ENCODE measurements at places on chromosomes 1 and 21.

DNA sequence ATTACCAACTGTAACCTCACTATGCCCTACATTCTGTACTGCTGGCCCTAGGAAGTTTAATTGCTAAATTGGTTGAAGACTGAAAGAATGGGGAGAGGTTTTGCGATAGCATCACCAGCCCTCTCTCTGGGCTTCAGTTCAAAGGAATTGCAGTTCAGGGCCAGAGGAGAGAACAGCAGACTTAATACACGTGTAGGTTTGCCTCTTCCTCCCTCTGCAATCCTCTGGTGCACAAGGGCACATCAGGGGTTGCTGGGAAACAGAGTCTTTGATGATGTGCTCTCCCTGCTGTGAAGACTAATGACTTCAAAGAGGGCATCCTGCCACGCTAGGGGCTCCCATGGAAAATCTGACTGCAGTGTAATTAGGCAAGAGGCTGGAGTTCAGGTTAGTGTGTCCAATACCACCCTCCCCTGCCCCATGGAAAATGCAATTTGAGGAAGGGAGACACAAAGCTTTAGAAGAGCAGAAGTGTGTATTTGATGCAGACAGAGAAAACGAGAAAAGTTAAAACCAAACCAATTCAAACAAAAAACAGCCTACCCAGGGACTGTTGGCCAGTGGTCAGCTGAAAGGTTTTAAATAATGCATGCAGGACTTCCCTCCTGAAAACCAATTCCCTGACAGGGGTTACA, 167.9 kb downstream of the ASTN1 start:
- DNase-seq, result no peak

GRCh38 chr1:44072204-44072603, 40.9 kb upstream of the SLC6A9 start:
- DNase-seq, result peak; percentile 85

DNA sequence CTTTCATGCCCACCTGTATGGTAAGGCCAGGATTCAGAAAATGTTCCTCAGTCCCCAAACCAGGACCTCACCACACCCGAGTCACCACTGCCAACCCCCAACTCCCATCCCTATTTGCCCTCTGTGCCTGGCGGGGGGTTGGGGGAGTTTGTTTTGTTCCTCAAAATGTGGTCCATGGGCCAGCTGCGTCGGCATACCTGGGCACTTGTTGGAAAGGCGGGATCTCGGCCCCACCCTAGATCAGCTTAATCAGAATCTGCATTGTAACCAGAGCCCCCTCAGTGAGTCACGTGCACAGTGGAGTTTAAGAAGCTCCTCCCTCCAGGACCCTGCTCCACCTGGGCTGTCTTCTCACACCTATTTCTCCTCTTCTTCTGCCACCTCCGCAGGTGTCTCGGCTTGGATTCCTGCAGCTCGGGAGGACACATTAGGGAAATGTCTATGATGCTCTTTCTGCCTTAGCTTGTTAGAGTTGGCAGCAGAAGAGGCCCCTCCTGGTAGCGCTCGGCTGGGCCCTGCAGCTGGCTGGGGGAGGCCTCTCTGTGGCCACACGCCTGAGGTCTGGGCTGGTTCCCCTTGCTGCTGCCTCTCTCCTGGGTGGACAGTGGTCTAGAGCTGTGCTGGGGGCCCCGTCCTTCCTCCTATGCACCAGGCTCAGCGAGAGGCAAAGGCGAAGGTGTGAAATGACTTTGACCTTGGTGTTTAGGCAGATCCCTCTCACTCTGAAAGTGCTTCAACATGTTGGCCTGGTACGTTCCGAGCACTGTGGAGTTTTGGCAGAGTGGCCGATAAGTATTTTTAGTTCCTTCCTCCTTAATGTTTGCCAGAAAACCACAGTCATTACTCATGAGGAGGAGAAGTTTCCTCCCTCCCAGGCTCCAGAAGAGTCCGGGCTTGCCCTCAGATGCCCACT, 41.8 kb upstream of the CAMTA1 start:
- peak; percentile 26 for DNase-seq

- DNase-seq, result no peak
Observed at GRCh38 chr1:112317611-112318062, 78.4 kb upstream of the CTTNBP2NL start.

GRCh38 chr1:21335750-21336224, 45.5 kb upstream of the ECE1 start:
- no peak for DNase-seq

GRCh38 chr1:26772687-26773086, 15.1 kb upstream of the PIGV start:
- peak; percentile 74 for DNase-seq

- DNase-seq, result no peak
Observed at GRCh38 chr1:153577138-153577537, 11.5 kb upstream of the S100A2 start.

DNA sequence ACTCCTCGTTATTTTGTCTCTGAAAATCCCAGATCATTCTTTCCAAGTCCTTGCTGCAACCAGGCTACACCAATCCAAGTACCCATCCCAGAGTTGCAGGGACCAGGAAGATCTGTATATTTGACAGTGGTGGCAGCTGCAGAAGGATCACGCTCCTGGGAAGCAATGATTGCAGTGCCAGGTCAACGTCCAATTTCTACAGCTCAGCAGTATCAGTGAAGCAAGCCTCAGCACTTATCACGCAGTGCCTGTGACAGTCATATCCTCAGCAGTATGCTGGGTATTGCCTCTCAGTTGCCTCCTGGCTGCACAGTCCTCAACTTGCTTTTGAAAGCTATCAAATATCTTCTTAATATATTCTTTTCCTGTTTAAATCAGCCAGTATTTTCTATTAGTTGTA, 66.7 kb downstream of the BARHL2 start:
- no peak for DNase-seq

- DNase-seq, result no peak
Observed at GRCh38 chr1:94797291-94797690, 22.9 kb upstream of the SLC44A3 start.

DNA sequence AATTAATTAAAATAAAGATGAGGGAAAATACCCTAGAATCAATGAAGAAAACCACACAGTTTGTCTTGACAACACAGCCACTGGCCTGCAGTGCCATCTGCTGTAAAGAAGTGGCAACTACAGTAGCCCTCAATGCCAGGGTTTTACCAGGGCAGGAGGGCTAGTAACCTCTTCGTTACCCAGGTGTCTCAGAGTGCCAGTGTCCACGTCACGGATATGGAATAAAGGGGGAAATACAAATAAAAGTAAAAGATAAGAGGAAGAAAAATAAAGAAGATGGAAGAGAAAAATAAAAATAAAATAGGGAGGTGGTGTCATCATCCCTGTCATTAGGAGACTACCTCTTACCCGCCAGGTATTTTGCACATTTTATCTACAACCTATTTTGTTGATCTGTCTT, 14.2 kb upstream of the SLC44A3 start:
- DNase-seq, result no peak

- DNase-seq, result no peak
Observed at GRCh38 chr1:186435336-186435735, 25.6 kb downstream of the PDC start.

DNA sequence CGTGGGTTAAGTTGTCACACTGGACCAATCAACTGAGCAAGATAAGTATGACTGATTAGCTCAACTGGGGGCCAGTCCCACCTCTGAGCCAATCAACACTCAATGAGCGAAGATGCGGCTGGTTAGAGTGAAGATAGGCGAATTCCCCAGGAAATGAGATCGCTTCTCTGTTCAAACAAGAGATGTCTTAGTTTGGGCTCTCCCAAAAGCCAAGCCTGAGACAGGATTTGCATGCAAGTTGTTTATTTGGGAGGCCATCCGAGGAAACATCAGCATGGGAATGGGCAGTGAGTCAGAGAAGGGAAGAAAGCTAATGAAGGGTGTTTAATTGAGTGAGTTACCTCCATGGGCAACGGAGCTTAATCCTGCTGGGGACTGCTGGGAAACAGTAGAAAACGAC, 4.9 kb upstream of the GJB5 start:
- DNase-seq, result no peak

DNA sequence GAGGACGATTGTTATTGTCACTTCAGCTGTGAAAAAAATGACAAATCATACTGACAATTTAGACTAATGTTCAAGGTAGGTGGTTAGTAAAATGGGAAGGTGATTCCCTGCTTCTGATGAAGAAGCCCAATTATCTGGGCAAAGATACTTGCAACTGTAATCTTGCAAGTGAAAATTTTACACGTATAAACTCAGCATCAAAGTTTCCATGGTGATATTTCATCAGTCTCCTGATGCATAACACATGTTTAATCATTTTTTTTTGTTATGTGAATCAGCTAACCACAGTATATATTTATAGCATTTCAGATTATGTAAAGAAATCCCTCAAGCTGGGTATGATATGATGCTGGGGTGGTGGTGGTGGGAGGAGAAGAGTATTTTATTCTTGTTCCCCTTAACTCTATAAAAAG, 16.4 kb upstream of the KCNK1 start:
- DNase-seq, result no peak

DNA sequence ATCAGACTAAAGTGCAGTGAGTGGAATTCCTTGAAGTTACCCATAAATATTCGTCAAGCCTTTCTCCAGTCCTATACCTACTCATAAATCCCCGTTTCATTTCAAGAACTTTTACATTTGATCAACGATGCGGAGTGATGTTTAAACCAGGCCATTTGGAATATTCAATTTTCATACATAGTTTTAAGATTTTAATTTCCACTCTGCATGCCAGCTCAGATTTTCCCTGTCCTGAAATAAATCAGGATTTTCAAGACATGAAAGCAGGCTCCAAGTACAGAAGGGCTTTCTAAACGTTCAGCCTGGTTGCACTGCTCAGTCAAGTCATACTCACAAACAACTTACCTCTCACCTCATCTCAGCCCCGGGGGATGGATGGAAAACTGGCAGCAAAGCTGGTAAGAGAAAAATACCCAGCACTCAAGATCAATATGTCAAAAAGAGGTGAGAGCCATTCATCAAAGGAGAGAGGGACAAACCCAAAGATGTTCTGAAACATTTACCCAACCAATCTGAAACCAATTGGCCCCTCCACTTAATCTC, 418.5 kb downstream of the PLPP3 start:
- no peak for DNase-seq

GRCh38 chr1:94072840-94073522, 48.0 kb downstream of the ABCA4 start:
- DNase-seq, result no peak

DNA sequence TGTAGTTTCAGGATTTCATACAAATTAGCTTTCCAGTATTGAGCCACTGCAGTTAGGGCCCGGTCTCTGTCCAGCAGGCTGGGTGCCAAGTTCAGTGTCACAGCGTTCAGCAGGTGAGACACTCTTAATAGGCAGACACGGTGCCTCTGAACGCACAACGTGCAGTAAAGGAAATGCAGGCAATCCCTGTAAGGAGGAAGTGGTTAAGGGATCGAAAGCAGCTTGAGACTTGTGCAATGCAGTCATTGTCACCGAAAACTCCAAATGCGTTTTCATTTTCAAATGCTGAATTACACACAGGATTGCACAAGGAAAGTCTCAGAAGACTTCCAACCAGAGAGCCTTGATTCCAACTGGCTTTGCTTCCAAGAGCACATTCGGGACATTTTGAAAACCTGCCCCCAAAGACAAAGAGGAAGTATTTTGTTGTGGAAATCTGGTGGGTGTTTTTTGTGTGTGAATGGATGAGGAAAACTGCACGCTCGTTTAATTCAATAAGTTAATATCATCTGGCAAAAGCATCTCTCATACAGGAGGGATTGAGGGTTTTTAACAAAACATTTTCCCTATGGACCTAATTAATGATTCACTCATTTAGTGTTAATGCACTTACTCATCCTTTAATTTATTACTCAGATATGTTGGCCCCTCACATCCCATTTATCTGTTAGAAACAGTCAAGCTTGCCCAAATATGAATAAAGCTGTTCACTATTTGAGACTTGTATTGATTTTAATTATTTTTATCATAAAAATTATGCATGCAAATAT, 61.6 kb downstream of the PTGS2 start:
- DNase-seq, result no peak

DNA sequence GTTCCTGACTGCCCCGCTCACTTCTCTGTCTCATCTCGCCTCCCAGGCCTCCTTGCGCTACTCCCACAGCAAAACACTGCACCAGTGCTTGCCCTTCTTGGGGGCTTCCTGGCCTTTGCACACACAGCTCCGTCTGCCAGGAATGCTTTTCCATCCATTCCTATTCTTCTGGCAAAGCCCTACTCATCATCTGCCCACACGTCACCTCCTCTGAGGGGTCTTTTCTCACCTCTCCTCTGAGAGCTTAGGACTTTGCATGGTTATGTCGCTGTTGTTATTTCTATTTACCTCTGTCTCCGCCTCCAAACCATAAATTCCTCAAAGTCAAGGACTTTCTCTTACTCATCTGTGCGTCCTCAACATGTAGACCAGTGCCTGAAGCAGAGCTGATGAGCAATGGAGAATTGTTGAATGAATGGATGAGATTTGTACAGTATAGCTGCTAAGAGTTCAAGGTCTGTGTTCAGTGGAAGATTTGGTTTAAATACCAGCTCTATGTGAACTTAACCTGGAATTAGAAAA, 26.4 kb upstream of the BTG2 start:
- DNase-seq, result no peak

DNA sequence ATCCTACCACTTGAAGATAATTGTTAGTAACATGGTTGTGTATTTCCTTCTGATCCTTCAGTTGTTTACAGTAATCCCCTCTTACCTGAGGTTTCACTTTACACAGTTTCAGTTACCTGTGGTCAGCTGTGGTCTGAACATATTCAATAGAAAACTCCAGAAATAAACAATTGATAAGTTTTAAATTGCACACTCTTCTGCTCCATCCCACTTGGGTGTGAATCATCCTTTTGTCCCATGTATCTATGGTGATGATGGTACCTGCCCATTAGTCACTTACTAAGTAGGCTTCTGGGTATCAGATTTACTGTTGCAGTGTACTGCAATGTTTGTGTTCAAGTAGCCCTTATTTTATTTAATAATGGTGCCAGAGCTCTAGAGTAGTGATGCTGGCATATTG, 62.5 kb downstream of the OSBPL9 start:
- DNase-seq, result no peak

GRCh38 chr1:224175617-224176016, 7.4 kb upstream of the DEGS1 start:
- no peak for DNase-seq

- no peak for DNase-seq
Observed at GRCh38 chr1:11026903-11027302, 14.4 kb downstream of the TARDBP start.

DNA sequence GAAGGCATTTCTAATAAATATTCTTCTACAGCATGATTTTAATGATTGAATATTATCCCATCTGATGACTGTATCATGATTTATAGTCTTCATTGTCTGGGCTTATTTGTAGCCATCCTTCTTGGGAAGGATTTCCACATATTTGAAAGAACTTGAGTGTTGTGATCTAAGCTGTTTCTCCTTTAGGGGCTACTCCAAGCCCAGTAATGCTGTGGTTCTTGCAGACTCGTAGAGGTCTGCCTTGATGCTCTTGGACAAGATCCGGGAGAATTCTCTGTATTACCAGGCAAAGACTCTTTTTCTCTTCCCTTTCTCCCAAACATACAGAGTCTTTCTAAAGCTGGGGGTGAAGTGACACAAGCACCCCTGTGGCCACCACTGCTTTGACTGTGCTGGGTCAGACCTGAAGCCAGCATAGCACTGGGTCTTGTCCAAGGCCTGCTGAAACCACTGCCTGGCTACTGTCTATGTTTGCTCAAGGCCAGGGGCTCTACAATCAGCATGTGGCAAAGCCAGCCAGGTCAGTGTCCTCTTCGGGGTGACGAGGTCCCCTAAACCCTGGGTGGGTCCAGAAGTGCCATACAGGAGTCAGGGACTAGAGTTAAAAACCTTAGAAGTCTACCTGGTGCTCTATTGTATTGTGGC, 107.4 kb downstream of the GIPC2 start:
- DNase-seq, result no peak

- DNase-seq, result no peak
Observed at GRCh38 chr1:35287807-35288640, 19.5 kb downstream of the ZMYM4 start.

- DNase-seq, result no peak
Observed at GRCh38 chr1:30134466-30135217, 588.7 kb downstream of the MATN1 start.
